ENCODE measurements at places on chromosomes 3 and 15. TPM values are rescaled to one million over a fixed set of nuclear protein-coding genes. Genes with fewer than 3 reads are reported as not detected.
A peak's percentile ranks its signal among the peaks of the same experiment; 100 is the strongest.

The PPP4R2 gene
- 86.5 TPM for total RNA-seq

The GNAT1 gene
- total RNA-seq, result not detected

The NR2F2 gene
- total RNA-seq, result not detected

The NAALADL2 gene
- total RNA-seq, result 0.70 TPM

The SLC12A1 gene
- not detected for total RNA-seq

The SCAP gene
- total RNA-seq, result 69.4 TPM

The XIRP1 gene
- not detected for total RNA-seq

The ZDHHC19 gene
- not detected for total RNA-seq

The IL16 gene
- total RNA-seq, result 85.1 TPM

DNA sequence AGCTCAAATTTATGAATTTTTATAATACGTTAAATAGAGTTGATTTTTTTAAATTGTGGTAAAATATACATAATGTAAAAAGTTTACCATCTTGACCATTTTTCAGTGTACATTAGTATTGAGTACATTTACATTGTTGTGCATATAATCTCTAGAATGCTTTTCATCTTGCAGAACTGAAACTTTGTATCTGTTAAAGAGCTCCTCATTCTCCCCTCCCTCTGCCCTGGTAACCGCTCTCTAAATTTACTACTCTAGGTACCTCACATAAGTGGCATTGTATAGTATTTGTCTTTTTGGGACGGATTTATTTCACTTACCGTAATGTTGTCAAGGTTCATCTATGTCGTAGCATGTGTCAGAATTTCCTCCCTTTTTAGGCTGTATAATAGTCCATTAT is 13.6 kb downstream of the TBC1D23 start:
- DNase-seq, result no peak

DNA sequence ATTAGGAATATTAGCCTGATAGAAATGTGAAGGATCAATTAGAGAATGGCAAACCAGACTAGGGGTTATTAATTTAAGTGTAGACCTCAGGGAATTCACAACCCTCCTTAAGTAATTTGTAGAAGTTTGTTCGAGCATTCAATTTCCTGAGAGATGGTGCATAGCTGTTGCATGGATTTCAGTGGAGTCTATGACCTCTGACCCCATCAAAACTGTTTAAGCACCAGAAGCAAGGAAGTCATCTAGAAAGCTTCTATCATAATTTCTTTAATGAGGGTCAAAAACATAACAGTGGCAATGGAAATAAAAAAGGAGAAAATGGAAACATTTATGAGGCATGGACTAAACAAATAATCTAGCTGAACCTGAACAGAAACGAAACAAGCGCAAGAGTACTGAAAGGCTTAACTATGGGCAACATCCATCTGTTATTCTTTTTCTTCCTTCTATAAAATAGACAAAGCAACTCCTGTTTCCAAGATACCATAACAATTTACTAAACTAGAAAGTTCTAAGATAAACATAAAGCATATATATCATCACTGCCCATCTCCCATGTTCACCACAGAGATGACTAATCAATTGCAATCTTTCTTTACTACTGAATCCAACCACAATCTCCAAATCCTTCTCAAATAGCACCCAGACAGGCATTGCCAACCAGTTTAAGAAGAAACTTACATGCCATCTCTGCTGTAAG is 151.4 kb downstream of the THRB start:
- no peak for DNase-seq

DNA sequence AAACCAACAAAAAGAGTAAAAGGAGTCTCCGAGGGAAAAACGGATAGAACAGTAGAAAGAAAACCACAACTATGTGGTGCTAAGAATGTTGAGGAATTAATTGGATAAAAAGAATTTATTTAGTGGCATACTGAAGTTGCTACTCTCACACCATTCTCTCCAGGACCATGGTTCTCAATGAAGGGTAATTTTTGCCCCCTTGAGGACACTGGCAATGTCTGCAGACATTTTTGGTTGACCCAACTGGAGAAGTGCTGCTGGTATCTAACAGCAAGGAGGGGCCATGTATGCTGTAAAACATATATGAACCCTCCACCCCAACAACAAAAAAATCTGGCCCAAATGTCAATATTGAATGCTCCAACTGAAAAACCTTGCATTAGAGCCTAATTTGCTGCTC is 85.9 kb upstream of the CSPG5 start:
- peak; percentile 38 for DNase-seq

DNA sequence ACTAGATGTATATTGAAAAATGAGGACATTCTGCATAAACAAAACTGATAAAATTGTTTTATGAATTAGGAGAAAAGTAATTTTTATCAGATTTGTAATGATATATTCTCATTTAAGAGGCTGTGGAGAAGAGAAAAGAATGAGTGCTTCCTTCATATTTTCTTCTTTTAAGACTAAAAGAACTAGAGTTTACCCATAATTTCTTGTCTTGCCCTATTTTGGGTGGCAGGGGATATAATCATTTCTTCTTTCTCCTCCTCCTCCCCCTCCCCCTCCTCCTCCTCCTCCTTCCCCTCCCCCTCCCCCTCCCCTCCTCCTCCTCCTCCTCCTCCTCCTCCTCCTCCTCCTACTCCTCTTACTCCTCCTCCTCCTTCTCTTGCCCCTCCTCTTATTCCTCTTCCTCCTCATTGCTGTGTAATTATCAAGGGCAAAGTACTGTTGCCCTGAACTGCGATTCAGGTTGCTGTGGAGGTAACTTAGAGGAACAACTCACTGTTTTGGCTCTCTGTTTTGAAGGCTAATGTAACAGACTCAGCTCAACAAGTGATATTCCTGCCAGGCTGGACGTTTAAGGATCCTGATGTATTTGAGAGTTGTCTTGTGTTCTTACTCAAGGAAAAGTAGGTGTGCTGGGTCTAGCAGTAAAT is 555.4 kb downstream of the AGBL1 start:
- no peak for DNase-seq

- DNase-seq, result peak; percentile 63
Observed at GRCh38 chr15:68383161-68384074, 48.5 kb downstream of the ITGA11 start.

DNA sequence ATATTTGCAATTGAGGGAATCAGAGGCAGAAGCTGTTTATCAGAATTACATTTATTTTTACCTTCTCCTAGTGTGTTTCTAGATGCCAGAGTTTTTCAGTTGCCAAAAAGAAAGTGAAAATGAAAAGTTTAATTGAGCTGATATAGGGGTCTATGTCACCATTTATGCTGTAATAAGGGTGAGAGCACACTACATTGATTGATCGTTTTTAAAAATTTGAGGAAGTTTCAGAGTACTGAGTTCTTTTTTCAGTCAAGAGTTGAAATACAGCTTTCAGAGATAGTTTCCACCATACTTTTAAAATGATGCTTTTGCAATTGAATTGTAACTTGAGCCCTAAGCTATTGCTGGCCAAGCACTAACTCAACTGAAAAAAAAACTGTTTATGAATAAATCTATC is 326.9 kb downstream of the UNC13C start:
- no peak for DNase-seq

GRCh38 chr3:122947738-122948137 is 79.8 kb downstream of the SEMA5B start:
- no peak for DNase-seq

DNA sequence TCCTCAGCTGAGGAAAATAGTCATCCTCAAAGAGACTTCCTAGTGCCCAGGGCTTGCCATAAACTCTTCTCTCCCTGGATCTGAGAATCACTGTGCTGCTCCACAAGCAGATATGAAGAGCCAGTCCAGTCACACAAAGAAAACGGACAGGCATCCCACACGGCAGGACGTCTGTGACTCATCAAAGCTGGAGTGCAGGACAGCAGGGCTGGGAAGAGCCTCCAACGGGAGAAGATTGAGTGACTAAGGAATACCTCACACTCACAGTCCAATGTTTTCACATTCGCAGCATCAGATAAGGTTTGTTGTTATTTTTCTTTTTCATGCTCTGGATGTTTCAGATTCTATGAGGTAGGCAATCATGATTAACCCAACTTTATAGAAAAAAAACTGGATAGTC is 57.8 kb downstream of the NEK10 start:
- no peak for DNase-seq

GRCh38 chr3:57949344-57949743 is 58.9 kb upstream of the FLNB start:
- no peak for DNase-seq

GRCh38 chr15:39184701-39185390 is 396.0 kb upstream of the THBS1 start:
- DNase-seq, result no peak

GRCh38 chr3:13279532-13279910 is 140.6 kb downstream of the NUP210 start:
- DNase-seq, result no peak

DNA sequence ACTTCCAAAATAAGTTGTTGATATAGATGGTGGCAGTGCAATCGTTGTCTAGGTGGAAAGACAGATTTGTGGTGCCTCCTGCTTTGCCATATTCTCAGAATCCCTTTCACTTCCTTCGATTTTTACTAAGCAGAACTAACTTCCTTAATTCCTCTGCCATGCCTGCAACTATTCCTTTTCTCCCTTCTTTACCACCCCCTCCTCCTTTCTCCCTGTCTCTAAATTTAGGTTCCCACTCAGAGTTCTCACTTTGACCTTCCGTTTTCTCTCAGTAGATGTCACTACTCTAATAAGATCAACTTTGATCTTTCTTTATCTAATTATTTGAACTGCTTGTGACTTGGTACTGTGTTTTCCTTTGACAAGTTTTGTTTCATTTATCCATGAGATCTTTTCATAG is 351.2 kb downstream of the LPP start:
- no peak for DNase-seq

DNA sequence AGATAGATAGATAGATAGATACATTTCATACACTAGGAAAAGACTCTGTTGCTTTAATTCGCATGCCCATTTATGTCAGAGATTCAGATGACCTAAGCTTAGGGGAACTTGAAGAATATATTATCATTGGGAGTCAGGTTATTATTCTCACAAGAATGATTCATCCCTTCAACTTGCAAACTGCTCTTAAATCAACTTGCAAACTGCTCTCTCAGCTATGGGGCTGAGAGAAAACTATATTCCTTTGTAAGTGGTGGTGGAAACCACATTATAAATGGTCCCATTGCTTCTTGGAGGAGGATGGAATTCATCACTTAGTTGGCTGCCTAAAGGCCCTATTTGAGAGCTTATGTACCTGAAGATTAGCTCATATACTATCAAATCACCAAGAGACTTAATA is 160.9 kb upstream of the STAC start:
- DNase-seq, result no peak

DNA sequence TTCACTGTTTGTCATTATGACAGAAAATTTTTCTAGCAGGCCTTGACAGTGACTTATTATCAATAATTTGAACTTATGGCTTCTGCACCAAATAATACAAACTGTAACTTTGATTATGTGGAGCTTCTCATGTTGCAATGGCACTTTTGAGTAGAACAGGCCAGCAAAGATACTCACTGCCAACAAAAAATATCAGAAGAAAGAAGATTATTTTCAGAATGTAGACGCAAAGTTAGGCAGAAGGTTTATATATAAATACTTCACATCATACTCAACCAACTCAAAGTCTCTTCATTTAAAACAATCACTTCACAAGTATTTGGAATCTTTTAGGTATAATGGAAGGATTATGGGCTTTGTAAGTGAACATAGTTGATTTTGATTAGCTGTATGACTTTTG is 893.0 kb downstream of the ROBO2 start:
- DNase-seq, result no peak

- DNase-seq, result no peak
Observed at GRCh38 chr15:55250392-55250791, 39.2 kb downstream of the RAB27A start.

DNA sequence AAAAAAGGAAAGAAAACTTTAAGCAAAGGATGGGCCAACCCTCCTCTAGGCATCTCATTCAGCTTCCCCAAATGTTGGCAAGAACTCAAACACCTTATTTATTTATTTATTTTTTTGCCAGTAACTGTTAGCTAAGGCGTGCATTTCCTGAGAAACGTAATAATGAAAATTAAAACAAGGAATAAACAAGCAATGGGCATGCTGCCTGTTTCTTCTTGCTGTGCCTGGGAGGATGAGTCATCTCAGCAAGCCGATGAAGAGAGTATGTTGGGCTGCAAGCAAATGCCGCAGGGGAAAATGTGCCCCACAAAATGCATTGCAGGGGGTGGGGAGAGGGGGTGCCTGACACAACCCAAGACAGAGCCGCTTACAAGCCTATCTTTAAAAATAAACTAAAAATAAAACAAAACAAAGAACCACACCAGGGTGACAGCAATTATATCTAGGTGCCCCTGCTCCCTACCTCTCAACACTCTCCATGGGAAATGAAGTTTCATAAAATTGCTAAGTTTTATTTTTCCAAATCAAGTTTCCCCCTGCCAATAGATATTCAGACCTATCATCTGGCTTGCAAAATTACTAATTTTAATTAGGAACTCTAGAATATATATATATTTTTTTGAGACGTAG is 40.3 kb downstream of the EIF4E3 start:
- DNase-seq, result no peak

- no peak for DNase-seq
Observed at GRCh38 chr3:130088061-130088460, 6.4 kb downstream of the ALG1L2 start.

DNA sequence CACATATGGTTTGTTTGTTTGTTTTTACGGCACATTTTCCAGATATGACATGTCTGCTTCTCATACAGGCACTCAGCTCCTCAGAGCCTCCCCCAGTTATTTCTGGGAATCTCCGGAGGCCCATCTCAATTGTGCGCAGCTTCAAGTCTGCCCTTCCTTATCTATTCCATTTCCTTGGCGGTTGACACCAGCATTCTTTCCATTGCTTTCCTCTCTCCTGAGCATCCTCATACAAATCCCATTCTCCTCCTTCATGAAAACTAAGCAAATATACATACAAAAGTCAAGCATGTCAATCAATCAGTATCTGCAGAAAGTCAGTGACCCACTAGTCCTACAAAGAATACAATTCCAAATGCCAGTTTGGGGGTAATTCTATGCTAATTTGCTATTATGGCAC is 166.7 kb downstream of the SQOR start:
- DNase-seq, result no peak

GRCh38 chr3:19103510-19103909 is 44.8 kb upstream of the KCNH8 start:
- DNase-seq, result peak; percentile 22

DNA sequence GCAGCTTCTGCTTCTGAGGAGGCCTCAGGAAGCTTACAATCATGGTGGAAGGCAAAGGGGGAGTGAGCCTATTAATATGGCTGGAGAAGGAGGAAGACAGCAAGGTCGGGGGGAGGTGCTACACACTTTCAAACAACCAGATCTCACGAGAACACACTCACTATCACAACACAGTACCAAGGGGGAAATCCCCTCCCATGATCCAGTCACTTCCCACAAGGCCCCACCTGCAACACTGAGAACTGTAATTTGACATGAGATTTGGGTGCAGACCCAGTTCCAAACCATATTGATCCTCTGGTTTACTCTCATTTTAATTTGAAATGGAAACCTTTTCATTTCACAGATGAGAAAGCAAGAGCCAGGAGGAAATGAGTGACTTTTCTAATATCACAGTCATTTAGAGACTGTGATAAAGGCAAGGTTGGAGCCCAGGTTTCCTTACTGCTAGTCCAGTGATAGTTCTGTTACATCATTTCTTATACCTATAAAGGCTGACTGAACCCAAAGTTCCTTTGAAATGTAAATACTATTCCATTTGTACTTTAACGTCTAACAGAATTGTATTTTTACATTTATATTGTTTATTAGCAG is 105.8 kb upstream of the GAP43 start:
- DNase-seq, result no peak

- no peak for DNase-seq
Observed at GRCh38 chr3:11915621-11916424, 69.1 kb upstream of the TAMM41 start.

Data from OCI-LY7 (cell line).